Right forelimb (tissue), 1 donor: ENCODE measurements at places on chromosomes 2 and 18.

DNA sequence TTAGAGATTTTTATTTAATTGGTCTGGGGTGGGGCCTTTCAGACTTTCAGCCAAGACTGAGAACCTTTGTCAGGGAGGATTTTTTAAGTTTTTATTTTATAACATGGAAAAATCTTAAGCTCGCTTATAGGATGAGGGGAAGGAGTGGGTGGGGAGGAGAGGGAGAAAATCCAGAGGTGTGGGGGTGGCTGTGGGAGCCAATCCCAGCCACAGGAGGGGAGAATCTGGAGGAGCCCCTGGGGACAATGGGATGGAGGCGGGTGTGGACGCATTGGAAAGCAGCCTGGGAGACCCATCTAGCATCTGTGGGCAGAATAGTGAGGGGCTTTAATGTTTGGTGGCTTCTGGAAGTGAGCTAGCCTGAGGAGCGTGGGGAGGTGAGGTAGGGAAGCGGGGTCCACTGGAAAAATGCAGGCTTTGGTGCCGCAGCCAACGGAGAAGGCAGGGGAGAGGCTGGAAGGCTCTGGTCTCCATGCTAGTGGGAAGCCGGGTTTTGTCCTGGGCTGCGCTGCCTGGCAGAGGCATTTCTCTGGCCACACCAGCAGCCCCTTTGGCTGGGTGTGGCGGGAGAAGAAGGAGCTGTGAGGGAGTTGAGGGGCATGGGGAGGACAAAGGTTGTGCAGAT is 11.5 kb upstream of the INPP5D start:
- DNase-seq: no peak

GRCh38 chr2:218577482-218578220 is 9.0 kb downstream of the CNOT9 start:
- DNase-seq: no peak

DNA sequence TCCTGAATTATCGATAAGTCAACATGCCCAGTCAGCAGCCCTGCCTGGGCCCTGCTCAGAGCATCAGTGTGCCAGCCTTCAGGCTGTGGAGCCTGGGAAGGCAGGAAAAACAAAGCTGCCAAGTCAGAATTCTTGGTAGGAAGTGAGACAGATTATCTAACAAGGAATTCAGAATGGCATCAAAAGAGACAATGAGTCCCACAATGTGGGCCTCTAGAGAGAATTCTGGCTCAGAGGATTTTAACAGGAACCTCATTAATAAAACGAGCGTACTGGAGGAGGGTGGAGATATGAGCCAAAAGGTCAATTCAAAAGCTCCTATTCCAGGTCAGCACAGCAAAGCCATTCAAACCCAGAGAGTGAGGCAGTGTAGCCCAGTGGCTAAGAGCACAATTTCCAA is 327.6 kb upstream of the MMADHC start:
- no peak for DNase-seq

GRCh38 chr2:10022041-10022421 is 21.3 kb upstream of the KLF11 start:
- DNase-seq: no peak

DNA sequence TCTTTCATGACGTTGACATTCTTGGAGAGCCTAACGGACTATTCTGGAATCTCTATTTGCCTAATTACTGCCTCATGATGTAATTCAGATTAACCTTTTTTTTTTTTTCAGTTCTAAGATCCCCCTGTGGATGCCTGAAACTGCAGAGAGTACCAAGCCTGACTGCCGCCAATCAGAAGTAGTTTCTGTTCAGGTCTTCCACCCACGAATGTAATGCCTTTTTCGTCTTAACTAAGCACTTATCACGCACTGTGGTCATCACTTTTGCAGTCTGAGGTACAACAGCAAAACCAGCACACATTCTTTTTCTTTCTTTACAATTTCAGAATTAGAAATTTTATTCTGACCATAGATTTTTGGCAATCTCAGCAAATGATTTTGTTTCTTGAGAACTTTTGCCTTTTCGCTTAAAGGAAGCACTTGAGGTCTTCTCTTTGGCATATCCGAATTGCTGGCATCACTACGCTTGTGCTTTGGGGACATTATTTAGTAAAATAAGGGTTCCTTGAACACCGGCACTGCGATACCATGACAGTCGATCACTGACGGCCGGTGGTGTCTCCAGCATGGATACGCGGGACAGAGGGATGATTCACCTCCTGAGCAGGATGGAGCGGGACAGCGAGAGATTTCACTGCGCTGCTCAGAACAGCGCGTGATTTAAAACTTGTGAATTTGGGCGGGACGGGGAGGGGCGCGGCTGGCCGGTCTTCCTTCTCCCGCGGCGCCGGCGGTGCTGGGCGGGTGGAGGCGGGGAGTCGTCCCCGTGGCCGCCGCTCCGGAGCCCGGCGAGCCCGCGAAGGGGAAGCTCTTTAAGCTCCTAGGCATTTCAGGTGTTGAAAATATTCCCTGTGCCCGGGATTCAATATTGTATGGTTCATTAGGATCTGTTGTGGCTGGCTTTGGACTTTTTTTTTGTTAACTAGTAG is 32.0 kb upstream of the GPR55 start:
- no peak for DNase-seq

GRCh38 chr18:80244956-80245730 is 2.2 kb downstream of the PARD6G start:
- DNase-seq: peak; percentile 41

DNA sequence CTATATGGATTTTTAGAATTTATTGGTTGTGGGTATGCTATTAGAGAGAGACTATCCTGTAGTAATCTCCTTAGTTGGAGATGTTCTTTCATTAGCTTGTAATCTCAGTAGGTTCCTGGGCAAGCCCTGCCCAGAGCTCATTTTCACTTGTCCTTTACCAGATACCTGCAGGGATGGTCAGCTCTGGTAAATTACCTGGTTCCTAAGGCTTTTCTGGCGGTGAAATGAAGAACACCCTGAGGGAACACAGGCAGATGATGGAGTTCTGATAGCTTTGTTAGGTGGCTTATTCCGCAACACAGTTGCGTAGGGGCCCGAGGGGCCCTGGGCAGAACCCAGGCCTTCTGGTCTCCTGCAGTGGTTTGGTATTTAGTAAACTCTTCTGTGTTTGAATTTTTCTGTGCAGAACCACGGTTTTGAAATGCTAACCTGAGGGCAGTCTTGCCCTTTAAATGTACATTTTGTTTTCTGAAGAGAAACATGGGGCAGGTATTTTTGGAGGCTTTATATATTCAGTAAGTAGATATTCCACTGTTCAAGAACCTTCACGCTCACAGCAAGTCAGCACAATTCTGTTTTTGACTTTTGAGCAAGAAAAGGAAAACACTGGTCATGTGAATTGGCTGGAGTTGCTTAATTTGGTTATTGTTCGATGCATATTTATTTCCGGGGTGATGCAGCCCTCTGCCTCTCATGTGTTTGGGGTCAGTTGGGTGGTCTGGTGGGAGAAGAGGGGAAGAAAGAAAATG is 22.4 kb downstream of the ZNF532 start:
- DNase-seq: no peak
